AML-193 (cell line): ENCODE measurements at places on chromosomes 5 and 9.
A peak's percentile ranks its signal among the peaks of the same experiment; 100 is the strongest.

GRCh38 chr9:89038382-89039103 is 47.3 kb downstream of the S1PR3 start:
- no peak for DNase-seq

DNA sequence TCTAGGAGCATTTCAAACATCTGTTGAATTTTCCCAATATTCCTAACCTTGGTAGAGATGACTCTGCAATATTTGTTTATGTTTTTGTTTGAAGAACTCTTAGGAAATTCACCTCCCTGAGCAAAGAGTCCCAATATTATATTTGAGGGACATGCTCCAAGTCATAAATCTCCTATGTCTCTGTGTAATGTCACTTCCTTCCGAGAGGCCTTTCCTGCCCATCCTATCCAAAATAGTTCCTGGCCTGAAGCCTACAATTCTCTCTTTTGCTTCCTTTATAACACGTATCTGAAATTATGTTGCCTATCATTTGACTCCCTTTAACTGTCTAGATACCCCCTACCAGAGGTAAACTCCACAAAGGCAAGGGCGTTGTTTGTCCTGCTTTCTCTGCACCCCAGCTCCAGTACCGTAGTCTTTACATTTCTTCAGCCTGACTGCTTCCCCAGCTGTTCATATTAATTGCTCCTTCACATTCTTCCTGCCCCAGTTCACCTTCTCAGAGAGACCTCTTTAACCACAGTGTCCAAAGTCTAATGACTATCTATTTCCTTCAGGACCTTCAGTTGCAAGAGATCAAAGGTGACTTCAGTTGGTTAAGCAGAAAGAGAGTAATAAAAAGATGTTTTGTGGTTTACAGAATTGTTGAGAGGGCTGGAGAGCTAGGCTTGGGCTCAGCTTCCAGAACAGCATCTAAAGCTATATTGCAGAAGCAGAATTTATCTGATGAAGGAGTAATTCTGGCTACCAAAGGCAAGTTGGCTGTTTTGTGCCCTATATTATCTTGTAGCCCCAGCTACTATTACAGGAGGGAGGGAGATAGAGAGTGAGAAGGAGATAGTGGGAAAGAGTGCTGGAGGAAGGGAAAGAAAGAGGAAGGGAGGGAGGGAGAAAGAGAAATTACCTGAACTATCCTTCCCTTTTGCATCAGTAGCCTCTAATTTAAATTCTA is 109.3 kb upstream of the TMEM161B start:
- no peak for DNase-seq

DNA sequence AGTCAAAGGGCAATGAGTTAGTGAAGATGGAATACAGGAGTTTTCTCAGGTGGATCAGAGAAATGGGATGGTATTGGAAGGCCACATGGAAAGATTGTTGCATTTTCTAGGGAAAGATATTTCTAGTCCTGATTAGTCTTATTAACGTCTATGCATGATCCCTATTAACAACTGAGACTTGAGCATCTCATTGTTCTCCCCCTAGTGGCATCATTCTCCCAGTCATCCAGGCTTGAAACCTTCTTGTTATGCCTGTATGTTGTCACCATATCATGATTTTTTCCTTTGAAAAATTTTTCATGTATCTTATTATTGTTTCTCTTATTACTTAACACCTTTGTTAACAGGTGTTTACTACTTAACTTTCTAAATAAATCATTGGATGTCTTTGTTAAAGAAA is 34.4 kb downstream of the KIF2A start:
- peak; percentile 19 for DNase-seq

- no peak for DNase-seq
Measured at GRCh38 chr5:132486318-132487094, 4.1 kb downstream of the IRF1 start.

DNA sequence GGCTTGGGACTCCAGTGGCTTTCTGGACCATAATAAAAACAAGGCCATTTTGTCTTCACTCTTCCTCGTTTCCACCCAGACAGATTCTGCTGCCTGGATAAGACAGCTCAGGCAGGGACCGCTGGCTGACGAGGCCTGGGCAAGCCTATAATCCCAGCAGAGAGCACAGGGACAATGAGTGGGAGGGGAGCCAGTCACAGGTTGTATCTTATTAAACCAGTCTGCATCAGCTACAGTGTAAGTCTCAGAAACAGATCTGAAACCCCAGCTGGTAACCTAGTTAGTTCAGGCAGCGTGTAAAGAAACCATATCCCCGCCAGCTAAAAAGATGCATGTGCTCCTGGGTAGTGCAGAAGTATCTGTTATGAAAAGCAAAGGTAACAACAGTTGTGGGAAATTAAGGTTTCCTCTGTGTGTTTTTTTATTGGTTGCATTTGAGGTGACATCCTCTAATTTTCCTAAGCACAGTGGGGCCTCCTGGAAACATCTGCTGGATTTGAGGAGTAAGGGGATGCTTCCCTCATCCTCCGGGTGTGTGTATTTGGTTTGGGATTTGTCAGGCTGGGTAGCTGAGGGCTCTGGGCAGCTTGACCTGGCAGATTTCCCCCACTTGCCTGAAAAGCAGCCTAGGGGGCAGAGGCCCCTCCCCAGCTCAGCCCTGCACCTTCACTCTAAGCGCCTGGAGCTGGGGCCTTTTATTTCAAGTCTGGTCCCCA is 15.2 kb upstream of the TAL2 start:
- no peak for DNase-seq

- peak; percentile 30 for DNase-seq
Measured at GRCh38 chr5:141734501-141735229, 52.6 kb upstream of the ARAP3 start.

DNA sequence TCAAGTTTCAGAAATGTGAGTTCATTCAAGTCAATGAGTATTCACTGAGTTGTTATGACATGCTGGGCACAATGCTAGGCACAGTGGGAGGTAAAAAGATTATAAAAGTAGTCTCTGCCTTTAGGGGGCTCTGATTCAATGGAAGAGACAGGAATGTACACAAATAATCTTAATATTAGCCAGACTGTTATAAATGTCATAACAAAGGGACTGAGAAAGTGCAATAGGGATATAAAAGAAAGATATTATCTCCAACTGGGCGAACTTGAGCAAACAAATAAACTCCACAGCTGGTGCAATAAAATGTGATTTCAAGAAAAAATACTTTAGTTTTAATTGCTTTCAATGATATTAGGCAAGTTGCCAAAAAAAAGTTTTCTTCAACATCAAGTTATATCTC is 755.2 kb downstream of the BRINP1 start:
- DNase-seq: no peak

DNA sequence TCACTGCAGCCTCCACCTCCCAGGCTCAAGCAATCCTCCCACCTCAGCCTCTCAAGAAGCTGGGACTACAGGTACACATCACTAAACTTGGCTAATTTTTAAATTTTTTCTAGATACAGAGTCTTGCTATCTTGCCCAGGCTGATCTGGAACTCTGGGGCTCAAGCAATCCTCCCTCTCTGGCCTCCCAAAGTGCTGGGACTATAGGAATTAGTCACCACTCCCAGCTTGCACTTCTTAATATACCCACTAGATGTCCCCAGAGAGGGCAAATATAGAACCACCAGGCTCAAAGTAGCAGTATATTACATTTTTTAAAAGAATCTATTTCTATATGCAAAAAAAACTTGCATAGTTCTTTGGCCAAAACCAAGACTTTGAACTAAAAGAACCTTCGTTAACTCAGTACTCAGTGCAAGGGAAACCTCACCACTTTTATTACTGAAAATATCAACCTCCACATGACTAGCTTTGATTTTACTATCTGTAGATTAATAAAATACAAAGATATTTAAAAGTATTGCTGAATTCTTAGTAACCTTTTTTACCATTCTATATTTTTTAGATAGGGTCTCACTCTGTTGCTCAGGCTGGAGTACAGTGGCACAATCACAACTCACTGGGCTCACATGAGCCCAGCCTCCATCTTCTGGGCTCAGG is 25.8 kb upstream of the HSD17B3 start:
- peak; percentile 37 for DNase-seq

GRCh38 chr5:107449369-107449768 is 221.4 kb downstream of the EFNA5 start:
- DNase-seq: no peak

DNA sequence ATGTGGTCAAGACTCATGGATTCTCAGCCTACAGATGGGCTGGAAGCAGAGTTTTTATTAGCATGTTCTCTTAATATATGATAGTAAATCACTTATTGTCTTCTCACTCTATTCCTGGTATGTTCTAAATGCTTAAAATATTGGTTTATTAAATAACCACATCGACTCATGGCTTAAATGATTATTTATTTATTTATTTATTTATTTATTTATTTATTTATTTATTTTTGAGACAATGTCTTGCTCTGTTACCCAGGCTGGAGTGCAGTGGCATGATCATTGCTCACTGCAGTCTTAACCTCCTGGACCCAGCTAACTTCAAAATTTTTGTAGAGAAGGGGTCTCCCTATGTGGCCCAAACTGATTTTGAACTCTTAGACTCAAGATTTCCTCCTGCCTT is 457.2 kb upstream of the TNC start:
- no peak for DNase-seq

DNA sequence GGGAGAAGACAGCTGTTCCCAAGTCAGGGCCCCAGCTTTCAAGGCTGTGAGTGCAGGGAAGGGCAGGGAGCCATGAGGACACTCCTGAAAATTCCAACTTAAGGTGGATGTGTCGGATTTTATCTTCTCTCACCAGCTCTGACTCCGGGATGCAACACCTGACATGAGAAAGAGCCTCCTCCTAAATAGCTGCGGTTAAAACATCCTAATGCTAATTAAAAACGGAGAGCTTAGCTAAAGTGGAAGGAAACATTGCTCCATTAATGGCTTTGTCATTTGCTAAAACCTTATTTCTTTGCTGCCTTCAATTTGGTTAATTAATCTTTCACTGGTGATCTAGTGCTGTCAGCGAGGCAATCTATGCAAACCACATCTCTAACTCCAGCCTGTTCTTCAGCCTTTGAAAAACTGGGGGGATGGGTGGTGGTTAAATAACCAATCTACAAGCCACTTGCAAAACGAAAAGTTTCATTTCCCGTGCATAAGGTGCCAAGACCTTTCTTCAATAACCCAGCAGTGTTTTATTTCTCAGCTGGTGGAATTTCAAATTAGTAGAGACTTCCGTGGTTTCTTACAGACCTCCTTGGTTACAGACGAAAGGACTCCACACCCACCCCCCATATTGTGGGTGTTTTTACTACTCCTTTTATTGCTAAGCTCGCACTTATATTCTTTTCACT is 379.6 kb downstream of the MLLT3 start:
- no peak for DNase-seq

- no peak for DNase-seq
Measured at GRCh38 chr9:19512103-19512832, 103.5 kb downstream of the ACER2 start.

DNA sequence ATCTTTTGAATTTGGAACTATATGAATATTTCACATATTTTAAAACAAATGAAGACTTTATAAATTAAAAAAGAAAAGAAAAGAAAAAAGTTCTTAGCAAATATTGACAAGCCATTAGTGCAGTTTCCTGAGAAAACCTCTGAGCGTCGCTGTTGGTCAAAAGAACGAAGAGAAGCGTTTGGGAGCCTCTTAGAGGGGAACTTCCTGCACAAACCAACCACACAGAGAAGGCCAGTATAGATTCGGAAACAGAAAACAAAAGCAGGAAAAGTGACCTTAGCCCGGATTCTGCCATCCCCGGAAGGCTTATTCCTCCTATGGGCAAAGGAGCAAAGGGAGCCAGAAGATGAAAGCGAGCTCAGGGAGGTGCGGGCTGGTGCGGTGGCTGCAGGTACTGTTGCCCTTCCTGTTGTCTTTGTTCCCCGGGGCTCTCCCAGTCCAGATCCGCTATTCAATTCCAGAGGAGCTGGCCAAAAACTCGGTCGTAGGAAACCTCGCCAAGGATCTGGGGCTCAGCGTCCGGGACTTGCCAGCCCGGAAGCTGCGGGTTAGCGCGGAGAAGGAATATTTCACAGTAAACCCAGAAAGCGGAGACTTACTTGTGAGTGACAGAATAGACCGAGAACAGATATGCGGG is at the start of gene PCDHGB2:
PCDHGB2 (plus strand) TSS at position 205 of the 637 bp plus-strand sequence; CDS start at position 347, 142 bp downstream.
- DNase-seq: peak; percentile 11

GRCh38 chr5:60538955-60539866 is 160.8 kb downstream of the DEPDC1B start:
- no peak for DNase-seq

GRCh38 chr9:98523231-98523901 is 185.4 kb downstream of the GABBR2 start:
- no peak for DNase-seq

GRCh38 chr5:142929587-142929986 is 159.4 kb downstream of the ARHGAP26 start:
- no peak for DNase-seq

- DNase-seq: no peak
Measured at GRCh38 chr9:71131145-71131544, 9.7 kb upstream of the TRPM3 start.

DNA sequence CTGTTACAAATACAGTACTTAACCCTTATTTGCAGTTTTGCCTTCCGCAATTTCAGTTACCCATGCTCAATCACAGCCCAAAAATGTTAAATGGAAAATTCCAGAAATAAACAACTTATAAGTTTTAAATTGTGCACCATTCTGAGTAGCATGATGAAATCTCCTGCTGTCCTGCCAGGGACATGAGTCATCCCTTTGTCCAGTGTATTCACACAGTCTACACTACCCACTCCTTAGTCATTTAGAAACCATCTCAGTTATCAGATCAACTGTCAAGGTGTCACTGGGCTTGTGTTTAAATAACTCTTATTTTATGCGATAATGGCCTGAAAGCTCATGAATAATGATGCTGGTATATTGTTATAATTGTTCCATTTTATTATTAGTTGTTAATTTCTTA is 95.8 kb downstream of the PLCXD3 start:
- DNase-seq: no peak

GRCh38 chr9:95508242-95508967 is 8.4 kb downstream of the PTCH1 start:
- DNase-seq: no peak

GRCh38 chr5:138760448-138761110 is 7.4 kb downstream of the CTNNA1 start:
- DNase-seq: no peak

DNA sequence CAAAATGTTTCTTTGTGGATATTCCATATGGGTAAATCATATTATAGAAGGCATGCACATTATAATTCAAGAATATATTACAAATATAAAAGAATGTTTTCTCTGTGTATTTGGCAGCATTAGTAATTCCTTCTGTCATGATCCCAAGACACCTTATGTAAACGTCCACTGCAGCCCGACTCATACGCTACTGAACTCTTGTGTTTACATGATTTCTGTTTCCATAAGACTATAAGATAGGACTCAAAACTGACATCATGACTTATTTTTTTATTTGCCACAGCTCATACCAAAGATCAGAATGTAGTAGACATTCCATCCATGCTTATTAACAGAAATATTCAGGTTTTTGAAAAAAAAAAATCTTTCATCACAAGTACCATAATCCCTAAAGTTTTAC is 234.1 kb downstream of the AP3B1 start:
- DNase-seq: no peak
